ENCODE measurements at places on chromosomes 12 and 14.

GRCh38 chr12:124332058-124332672 is 37.3 kb downstream of the RFLNA start:
- DNase-seq = no peak

DNA sequence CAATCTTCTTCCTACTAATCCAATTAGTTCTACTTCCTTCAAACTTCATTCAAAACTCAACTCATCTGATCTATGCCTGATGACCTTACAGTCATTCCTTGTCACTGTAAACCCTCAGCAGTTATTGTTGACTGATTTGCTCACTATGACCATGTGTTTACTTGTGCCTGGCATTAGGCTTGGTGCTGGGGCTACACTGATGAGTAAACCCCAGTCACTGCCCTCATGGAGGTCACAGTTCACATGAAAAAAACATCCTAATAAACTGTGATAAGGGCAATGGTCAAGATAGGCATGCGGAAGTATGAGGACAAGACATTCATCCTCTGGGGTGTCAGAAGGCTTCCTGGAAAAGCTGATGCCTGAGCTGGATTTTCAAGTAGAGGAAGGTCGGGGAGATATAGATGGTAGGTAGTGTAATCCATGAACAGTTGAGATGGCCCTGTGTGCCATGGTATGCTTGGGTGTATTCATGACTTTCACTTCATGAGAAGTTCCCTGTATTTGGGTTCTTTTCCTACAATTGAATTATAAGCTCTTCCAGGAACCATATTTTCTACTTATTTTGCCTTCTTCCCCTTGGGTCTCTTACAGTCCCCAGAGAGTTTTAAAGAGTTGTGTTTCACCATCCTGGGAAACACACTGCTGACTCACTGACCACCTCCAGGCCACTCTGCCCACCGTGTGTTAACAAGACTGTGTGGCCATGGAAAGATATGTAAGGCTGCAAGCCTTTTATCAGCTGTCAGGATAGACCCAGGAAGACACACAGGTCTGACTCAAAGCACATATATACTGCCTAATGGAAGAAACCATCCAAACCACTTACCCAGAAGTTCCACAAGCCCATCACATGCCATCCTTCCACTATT is 38.7 kb upstream of the DUSP6 start:
- DNase-seq = peak; percentile 24

DNA sequence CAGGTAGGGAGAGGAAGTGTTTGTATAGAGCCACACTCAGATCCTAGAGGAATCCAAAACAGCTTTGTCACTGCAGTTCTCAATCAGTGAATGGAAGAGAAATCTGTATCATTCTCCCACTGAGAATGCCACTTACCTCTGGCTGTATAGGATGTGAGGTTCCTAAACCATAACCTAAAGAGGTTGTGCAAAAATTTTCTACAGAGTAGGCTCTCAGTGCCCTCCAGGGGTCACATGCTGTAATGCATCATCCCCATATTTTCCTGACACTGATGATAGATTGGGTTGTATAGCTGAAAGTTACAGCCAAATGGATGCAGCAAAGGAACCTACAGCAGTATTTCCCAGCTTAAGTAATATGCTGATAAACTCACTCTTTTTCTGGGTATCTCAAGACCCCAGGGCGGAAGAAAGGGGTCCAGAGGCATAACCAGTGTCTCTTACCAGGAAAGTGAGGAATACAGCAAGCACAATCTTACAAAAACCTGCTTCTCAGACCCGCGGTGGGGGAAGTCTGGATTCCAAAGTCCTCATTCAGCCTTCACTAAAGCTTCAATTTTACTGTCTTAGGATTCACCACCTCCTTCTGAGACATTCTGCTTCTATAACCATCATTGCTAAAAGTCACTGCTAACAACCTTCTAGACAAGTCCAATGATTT is 3.8 kb downstream of the BCDIN3D start:
- DNase-seq = no peak

GRCh38 chr14:88323523-88324199 is 592 bp upstream of the KCNK10 start:
- DNase-seq = no peak

DNA sequence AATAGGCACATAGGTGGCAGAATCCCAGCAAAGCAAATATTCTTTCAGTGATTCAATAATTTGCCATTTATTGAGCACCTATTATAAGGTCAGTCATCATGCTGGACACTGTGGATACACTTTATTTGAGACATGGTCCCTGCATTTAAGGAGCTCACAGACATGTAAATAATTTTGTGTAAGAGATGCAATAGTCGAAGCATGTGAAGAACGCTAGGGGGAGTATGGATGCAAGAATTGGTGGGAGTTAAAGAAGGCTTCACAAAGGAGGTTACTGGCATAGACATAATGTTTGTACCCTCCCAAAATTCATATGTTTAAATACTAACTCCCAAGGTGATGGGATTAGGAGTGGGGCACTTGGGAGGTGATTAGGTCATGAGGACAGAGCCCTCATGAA is 260.6 kb upstream of the GARIN6 start:
- DNase-seq = no peak

DNA sequence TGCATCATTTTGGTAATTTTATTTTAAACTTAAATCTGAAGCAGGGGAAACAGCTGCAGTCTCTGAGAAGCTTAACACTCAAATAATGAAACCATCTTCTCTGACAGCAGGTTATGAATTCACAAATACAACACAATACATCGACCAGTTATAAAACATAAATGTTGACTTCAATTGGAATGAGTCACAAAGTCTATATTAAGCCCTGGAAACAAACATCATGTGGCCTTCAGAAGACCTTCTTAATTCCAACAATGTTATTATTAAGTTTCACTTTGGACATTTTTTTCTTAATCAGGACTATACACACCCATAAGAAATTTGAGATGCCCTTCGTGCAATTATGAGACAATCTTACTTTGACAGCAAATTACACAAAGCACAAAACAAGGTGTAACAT is 68.9 kb downstream of the CEP128 start:
- no peak for DNase-seq

DNA sequence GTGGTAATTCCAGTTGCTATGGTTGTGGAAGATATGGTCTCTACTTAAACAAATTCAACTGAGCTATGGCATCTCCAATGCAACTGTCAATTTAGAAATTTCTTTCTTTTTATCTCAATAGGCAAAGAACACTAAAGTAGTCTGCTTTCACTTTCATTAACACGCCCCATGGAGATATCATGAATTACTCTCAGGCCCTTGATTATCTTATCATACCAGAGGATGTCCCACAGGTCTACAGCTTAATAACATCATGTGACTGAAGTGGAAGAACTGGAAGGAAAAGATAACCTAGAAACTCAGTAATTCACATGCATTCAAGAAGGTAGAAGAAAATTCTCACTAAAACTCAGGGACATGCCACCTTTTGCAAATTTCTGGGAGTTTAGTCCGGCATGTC is 114.3 kb downstream of the FLRT2 start:
- no peak for DNase-seq

GRCh38 chr14:49493557-49493956 is 92.6 kb downstream of the RPS29 start:
- DNase-seq = no peak

DNA sequence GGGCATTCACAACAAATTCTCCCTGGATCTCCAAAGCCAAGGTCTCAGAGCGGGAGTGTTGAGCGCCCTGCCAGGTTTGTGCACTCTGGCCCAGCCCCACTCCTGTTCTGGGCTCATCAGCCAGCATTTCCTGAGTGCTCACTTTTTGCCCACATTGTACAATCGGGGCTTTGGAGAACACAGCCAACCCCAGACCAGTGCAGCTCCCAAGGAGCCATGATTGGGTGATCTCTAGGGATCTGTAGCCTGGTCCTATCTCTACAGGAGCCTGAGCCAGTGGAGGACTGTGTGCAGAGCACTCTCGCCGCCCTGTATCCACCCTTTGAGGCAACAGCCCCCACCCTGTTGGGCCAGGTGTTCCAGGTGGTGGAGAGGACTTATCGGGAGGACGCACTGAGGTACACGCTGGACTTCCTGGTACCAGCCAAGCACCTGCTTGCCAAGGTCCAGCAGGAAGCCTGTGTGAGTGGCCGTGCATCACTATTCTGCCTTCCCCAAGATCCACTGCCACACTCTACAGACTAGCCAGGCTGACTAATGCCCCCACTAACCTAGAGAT is 2.8 kb downstream of the ARHGEF40 start:
- no peak for DNase-seq

DNA sequence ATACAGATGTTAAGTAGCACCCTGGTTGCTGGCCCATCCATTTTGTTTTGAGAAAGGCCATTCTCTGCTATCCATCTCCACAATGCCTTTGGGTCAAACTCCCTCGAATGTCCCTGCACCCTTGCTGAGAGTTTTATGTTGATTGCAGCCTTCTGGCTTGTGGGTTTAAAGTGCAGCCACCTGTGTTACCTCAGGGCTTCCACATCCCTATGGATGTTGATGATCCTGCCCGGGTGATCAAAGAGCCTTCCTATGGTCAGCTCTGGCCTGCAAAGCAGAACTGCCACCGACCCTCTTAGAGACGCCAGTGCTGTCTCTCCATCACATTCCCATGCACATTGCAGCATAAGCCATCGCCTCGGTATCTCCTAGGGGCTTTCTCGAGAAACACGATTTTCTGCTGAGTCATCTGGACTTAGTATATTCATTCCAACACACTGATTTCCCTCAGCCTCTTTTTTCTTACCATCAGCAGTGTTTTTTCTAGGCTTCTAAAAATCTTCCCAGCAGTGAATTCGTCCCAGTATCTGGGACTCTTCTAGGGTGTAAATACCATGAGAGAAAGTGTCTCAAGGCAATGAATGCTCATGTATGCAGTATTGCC is 585.7 kb upstream of the TMEM132C start:
- DNase-seq = no peak

DNA sequence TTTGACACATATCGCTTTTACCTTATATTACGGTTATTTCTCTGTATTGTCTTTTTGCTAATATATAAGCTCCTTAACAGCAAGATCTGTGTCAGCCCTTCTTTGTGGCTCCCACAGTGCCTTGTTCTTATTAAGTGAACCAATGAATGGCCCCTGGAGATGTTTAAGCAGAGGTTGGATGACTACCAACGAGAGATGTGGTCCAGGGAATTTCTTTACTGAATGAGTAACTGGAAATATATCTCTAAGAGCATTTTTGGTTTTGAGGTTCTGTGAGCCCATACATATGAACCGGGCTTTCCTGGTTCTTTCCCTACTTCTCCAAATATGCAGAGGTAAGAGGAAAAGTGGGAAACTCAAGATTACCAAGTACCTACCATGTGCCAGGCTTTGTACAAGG is 23.5 kb downstream of the CALCOCO1 start:
- peak; percentile 46 for DNase-seq

DNA sequence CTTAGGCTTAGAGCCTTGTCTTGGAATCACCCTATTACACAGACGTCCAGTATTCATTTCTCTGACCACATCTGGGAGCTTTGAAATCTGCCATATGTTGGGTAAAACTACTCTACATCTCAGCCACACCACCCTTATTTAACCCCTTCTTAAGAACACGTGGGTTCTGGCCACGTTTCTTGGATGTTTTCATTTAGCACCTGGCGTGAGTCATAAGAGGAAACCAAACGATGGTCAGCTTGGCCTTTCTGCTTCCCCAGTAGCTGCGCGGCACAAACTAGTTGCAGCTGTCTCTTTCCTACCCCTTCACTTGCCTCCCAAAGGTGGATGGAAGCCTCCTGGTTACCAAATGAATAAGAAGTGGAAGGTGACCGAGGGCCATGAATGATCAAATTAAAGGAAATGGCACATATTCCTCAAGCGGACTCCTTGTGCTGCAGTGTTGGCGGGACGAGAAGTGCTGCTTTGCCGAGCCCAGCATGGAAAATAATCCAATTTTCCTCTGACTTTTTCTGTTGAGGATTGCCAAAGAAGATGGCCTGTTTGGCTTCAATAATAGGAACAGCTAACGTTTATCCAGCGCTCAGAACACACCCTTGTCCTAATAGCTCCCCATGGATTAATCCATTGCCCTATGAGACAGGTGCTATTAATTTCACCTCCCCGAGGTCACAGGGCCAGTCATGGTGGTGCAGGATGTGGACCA is 154.1 kb downstream of the ZNF664 start:
- DNase-seq = no peak

- no peak for DNase-seq
These were observed 51.8 kb downstream of the CHGA start for GRCh38 chr14:92974541-92975345.

DNA sequence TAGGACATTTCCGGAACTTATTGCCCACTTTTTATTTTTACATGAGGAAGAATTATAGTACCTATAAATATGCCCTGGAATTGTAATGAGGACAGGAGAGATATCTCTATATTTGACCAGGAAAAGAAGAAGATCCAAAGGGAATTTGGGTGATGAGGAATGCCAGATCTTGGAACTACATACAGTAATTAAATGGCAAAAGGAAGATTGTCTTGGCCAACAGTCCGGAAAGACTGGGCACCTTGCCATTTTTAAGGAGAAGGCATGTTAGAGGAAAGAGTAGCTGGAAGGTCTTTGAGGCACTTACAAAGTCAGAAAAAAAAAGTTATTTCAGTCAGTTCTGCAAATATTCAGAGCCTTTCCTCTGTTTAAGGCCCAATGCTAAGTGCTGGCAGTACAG is 616.4 kb downstream of the MED13L start:
- DNase-seq = peak; percentile 38

GRCh38 chr14:50350975-50351374 is 38.9 kb downstream of the DMAC2L start:
- no peak for DNase-seq

- DNase-seq = peak; percentile 94
These were observed 12.7 kb downstream of the BDKRB1 start for GRCh38 chr14:96268431-96269358.

- peak; percentile 21 for DNase-seq
These were observed 353 bp downstream of the BAG5 start for GRCh38 chr14:103562179-103562428.

GRCh38 chr14:68580671-68581070 is 212.2 kb downstream of the ZFP36L1 start:
- DNase-seq = no peak

DNA sequence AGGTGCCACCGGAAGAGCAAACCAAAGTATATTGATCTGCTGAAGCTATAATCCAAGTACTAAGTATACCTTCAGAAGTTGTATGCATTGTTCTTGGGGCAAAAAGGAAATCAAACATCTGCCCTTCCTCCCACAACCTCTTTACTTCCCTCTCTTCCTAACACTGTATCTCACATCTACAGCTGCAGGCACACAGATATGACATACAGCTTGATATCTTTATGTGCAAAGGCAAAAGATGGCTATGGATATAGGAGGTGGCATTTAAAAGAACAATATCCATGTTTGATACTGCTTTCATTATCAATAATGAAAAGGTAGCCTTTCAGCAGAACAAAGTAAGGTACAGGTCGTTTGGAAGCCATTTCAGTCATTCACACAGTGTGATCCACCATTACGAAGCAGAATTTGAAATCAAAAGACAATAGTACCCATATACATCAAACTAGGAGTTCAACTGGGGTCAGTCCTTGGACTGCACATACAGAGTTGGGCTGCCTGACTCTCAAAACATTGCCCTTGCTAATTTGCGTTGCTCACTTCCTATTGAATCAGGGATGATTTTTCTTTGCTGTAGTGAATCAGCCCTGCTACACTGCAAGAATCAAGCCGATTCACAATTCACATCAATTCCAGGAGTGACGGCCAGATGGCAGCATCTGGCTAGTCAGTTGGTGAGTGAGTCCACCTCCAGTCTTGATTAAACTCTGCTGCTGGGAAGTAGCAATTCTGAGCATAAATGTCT is 8.9 kb downstream of the ANG start:
- peak; percentile 72 for DNase-seq

- peak; percentile 40 for DNase-seq
These were observed 137.8 kb downstream of the SLC25A21 start for GRCh38 chr14:37034410-37035285.

GRCh38 chr14:39459795-39460478 is 27.7 kb upstream of the FBXO33 start:
- DNase-seq = peak; percentile 3

All from stromal cell of bone marrow (primary cell).